ENCODE measurements at places on chromosomes 16 and 17.
A peak's percentile ranks its signal among the peaks of the same experiment; 100 is the strongest.

DNA sequence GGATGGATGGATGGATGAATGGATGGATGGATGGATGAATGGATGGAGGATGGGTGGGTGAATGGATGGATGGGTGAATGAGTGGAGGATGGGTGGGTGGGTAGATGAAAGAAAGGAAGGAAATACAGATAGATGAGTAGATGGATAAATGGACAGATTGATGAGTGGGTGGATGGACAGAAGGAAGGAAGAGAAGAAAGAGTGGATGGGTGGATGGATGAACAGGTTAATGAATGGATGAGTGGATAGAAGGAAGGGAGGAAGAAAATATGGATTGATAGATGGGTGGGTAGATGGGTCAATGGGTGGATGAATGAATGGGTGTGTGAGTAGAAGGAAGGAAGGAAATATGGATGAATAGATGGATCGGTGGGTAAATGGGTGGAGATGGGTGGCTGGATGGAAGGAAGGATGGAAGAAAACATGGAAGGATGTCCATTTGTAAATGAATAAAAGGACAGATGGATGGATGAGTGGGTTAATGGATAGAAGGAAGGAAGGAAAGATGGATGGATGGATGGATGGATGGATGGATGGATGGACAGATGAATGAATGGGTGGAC, 97.3 kb upstream of the TNRC6C start:
- DNase-seq: no peak

DNA sequence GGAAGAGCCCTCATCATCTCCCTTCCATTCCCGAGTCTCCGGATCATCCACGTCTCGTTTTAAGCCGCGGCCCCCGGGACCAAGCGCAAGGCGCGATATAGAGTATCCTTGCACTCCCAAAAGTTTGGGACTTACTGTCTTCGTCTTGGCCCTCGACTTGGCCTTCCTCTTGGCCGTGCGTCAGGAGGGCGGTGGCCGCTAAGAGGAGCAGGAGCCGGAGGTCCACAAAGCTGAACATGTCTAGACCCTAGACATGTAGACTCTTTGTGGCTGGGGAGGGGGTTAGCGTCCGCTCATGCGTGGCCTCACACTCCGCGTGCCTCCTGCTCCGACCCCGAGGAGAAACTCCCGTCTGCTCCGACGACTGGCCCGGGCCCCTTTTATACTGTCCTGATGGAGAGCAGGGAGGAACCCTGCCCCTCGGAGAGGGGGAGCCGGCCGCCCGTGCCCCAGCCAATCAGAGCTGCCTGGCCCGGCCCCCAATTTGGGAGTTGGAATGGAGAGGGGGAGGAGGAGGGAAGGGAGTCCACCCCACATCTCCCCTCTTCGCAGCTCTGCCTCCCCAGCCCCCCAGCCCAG, at the start of gene COL1A1:
TSS of gene COL1A1 (minus strand) at position 356 of the 579 bp plus-strand sequence. CDS start at position 238, 118 bp downstream.
- no peak for DNase-seq

DNA sequence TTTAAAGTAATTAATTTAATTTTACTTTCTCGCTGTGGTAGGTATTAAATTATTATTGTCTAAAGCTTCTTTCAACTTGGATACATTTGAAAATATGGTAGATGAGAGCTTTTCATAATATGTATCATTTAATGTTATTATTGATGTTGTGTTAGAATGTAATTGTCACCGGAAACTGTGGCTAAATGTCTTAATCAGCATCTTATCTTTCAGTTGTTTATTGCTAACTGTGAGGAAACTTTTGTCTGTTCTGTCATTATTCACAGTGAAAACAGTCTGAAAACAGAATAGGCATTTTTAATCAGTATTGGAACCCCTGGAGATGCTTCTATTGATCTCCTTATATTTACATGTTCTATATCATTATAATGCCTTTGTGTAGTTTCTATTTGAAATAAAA, 120.7 kb downstream of the STXBP4 start:
- no peak for DNase-seq

GRCh38 chr16:52543654-52544053, 3.3 kb downstream of the TOX3 start:
- no peak for DNase-seq

DNA sequence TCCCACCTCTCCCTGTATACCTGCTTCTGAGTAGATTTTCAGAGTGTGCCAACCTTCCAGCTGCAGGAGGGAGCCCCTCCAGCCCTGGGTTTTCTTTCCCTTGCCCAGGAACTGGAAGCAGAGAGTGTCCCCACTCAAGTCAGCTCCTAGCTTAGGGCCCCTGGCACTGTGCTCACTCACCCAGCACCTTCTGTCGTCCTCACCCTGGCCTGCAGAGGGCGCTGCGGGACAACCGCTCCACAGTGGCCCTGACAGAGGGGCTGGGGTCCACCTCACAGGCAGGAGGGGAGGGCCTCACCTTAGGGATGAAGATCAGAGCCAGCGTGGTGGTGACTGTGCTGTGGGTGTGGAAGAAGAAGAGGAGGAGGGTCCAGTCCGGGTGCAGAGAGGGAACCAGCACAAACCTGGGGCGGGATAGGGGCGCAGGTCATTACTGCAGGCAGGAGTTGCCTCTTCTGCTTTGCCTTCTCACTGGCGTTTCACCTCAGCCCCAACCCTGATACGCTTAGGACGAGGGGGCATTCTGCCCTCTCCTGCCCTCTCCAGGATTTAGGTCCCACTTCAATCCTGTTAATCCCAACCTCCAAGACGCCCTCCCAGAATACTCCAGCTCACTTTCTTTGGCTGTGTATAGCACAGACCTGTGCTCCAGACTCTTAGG, 10.0 kb downstream of the GPR179 start:
- peak; percentile 37 for DNase-seq

All from NCI-H345 (cell line).